Renal pelvis (tissue), 12 donors: ENCODE measurements at places on chromosomes 6 and 20. TPM values are rescaled to one million over a fixed set of nuclear protein-coding genes. Genes with fewer than 3 reads are reported as not detected.

The MROH8 gene
- polyA plus RNA-seq = 8.0 TPM

The SCUBE3 gene
- polyA plus RNA-seq = 55.7 TPM

The TCP11 gene
- polyA plus RNA-seq = 2.0 TPM

The METTL24 gene
- 13.4 TPM for polyA plus RNA-seq

The AAR2 gene
- 47.3 TPM for polyA plus RNA-seq

The APCDD1L gene
- polyA plus RNA-seq = 15.4 TPM

The PLAGL1 gene
- polyA plus RNA-seq = 80.4 TPM

The RIN2 gene
- polyA plus RNA-seq = 42.9 TPM

The LAMA2 gene
- 37.2 TPM for polyA plus RNA-seq

The CD109 gene
- polyA plus RNA-seq = 10.1 TPM
